ENCODE measurements at places on chromosomes 12 and 14. TPM values are rescaled to one million over a fixed set of nuclear protein-coding genes. Genes with fewer than 3 reads are reported as not detected.

KLRC4 gene
- not detected for total RNA-seq

GDF11 gene
- 3.9 TPM for total RNA-seq

TMEM233 gene
- total RNA-seq: not detected

TESPA1 gene
- not detected for total RNA-seq

TRPV4 gene
- total RNA-seq: 0.08 TPM

FAM181A gene
- not detected for total RNA-seq

KRT2 gene
- total RNA-seq: not detected

C1RL gene
- total RNA-seq: 13.7 TPM

BCL11B gene
- 0.44 TPM for total RNA-seq

TRMT5 gene
- total RNA-seq: 12.5 TPM

NOVA1 gene
- 4.2 TPM for total RNA-seq

C12orf57 gene
- total RNA-seq: 292 TPM

FOXG1 gene
- total RNA-seq: 0.25 TPM

PDZRN4 gene
- total RNA-seq: not detected

SLC25A47 gene
- total RNA-seq: not detected

PRH2 gene
- not detected for total RNA-seq

NGB gene
- not detected for total RNA-seq

ANKRD9 gene
- 7.0 TPM for total RNA-seq

NR1H4 gene
- not detected for total RNA-seq

OR6S1 gene
- total RNA-seq: not detected

STAT6 gene
- 46.7 TPM for total RNA-seq

EXD2 gene
- total RNA-seq: 12.3 TPM

IQSEC3 gene
- 0.02 TPM for total RNA-seq

TRMT61A gene
- 27.2 TPM for total RNA-seq

PAX9 gene
- 1.6 TPM for total RNA-seq

TAS2R46 gene
- total RNA-seq: not detected

TRIM9 gene
- total RNA-seq: 9.3 TPM

KRT6C gene
- total RNA-seq: not detected

CYP46A1 gene
- total RNA-seq: 0.11 TPM

LUM gene
- 0.29 TPM for total RNA-seq

ST8SIA1 gene
- total RNA-seq: 0.09 TPM

CNTN1 gene
- total RNA-seq: 59.8 TPM

GOLGA5 gene
- 30.9 TPM for total RNA-seq

SETD3 gene
- 50.6 TPM for total RNA-seq

CLEC1B gene
- total RNA-seq: not detected

VASH1 gene
- 4.3 TPM for total RNA-seq

NANOG gene
- 0.05 TPM for total RNA-seq

RBP5 gene
- total RNA-seq: 0.08 TPM

MGST1 gene
- 803 TPM for total RNA-seq

ETFBKMT gene
- total RNA-seq: 0.82 TPM

KLRC1 gene
- total RNA-seq: not detected

AMN gene
- total RNA-seq: 0.32 TPM

Measured in A549 treated with dexamethasone at 1 μM for 4 hours (cell line).